RKO (cell line): ENCODE measurements at places on chromosomes 6 and 20.

DNA sequence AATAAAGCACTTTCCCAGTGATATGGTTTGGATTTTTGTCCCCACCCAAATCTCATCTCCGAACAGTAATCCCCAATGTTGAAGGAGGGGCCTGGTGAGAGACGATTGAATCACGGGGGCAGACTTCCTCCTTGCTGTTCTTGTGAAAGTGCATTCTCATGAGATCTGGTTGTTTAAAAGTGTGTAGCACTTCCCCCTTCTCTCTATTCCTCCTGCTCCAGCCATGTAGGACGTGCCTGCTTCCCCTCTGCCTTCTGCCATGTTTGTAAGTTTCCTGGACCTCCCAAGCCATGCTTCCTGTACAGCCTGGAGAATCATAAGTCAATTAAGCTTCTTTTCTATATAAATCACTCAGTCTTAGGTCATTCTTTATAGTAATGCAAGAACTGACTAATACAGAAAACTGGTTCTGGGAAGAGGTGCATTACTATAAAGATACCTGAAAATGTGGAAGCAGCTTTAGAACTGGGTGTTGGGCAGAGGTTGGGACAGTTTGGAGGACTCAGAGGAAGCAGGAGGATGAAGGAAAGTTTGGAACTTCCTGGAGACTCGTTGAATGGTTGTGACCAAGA lies 7.4 kb downstream of the EPM2A start:
- DNase-seq = no peak

DNA sequence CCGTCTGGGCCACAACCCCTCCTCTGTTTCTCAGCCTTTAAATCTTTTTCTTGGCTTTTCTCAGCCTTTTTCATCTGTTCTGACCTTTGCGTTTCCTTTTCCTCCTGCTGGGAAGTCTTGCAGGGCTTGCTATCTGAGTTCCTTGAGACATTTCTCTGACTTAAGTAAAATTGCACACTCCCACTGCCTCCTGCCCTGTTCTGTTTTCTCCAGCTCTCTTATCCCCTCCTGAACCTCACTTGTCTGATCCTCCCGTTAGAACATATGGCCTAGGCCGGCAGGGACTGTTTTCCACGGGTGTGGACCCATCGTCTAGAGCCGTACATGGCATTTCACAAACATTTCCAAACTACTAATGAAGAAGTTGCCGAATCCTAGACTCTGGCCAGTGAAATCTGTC lies 63.0 kb downstream of the ARID1B start:
- DNase-seq = no peak

DNA sequence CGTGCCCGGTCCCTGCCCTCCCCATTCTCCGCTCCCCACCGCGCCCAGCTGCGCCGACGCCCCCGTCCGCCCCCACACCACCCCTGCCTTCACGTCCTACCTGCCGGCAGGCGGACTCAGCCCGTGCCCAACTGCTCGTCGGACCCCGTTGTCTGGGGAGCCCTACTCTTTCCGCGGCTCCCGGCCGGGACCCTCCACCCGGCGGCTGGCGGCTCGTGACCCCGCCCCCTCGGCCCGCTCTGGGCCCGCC lies at the start of gene SERAC1:
Gene SERAC1, minus strand, starts transcription at position 223 of the 250 bp plus-strand sequence. CDS start 9,899 bp downstream, outside the sequence.
- DNase-seq = no peak

- DNase-seq = no peak
Observed at GRCh38 chr20:60069656-60070055, 111.4 kb downstream of the CDH26 start.

GRCh38 chr20:59030911-59031563 lies 1.1 kb downstream of the ATP5F1E start:
- peak; percentile 24 for DNase-seq

GRCh38 chr6:104527761-104528415 lies 331.8 kb downstream of the HACE1 start:
- no peak for DNase-seq

DNA sequence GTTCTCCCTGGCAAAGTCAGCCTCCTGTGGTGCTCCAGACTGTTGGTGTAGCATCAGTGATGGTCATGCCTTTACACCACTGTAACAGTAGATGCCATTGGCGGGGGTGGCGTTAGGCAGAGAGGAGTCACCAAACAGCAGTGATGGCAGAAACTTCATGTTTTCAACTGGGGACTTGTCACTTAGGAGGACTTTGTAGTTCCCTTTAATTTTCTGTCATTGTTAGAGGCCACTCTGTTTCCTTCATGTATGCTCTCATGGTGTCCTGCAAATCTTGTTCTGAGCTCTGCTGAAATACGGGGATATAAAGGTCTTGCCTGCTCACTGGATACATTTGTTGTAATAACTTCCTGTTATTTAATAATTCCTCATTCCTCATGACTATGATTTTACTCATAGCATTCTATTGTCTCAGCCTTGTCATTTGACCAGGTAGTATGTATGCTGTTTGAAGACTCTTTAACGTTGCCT lies 4.6 kb downstream of the MAP3K4 start:
- peak; percentile 51 for DNase-seq

GRCh38 chr20:36854348-36855240 lies 21.3 kb upstream of the TLDC2 start:
- DNase-seq = no peak

GRCh38 chr20:46108976-46109375 lies 9.1 kb upstream of the CD40 start:
- DNase-seq = no peak

GRCh38 chr6:89287351-89288028 lies 27.6 kb downstream of the GABRR2 start:
- DNase-seq = no peak

- no peak for DNase-seq
Observed at GRCh38 chr20:17869295-17869994, 99.1 kb downstream of the SNX5 start.

DNA sequence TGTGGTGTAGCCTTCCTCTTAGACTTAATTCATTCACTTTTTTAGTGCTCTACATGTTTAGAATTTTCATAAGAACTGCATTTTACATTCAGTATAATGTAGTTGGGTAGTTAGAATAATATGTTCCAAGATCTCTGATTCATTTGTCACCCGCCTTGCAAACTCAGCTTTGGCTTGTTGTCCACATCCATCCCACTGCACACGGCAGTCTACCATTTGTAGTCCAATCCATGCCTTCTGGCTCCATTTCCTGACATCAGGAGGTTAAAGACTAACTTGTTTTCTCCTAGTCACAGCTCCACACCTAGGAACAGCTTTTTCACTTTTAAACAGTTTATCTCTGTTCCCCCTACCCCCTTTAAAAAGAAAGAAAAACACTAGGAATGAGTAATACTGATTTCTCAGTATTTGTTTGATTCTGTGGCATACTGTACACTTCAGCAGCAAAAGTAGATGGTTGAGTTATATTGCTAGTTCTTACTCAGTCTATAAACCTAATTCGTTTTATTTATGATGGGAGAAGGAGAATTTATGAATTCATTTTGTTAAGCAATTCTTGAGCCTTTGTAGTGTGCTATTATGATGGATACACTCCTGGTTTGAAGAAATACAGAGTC lies 180.9 kb downstream of the ARID1B start:
- DNase-seq = no peak

DNA sequence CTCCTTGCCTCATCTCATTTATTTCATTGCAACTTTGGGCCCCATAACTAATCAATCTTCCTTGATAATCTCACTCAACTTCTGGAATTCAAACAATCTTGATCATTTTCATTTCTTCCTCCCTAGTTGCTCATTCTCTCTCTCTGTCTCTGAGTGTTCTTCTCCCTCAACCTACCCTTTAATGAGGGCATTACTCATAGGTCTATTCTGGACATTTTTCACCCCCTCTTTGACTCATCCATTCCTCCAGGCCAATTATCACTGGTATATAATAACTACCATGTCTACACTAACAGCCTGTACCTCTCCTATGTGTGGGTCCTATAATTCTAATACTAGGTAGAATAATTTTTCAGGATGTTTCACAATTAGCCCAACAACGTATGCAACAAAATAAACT lies 78.8 kb downstream of the COL21A1 start:
- DNase-seq = no peak

DNA sequence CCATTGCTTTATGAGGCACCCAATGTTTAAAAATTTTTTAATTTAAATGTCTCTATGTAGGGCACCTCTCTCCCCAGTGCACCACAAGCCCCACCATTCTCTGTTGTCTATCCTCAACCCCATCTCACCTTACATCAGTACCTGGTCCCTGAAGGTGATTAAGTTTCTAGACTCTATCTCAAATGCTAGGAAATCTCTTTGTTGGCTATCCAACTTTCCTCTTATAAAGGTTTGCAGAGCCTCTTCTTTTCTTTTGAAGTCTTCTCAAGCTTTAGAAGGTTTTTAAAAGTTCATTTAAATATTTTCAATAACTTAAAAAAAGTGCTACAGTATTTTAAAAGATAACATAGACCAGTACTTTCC lies 76.5 kb upstream of the TBC1D7 start:
- no peak for DNase-seq

- no peak for DNase-seq
Observed at GRCh38 chr6:41722969-41723529, 12.4 kb downstream of the TFEB start.

GRCh38 chr20:35700625-35701148 lies 1.5 kb downstream of the ROMO1 start:
- peak; percentile 46 for DNase-seq

DNA sequence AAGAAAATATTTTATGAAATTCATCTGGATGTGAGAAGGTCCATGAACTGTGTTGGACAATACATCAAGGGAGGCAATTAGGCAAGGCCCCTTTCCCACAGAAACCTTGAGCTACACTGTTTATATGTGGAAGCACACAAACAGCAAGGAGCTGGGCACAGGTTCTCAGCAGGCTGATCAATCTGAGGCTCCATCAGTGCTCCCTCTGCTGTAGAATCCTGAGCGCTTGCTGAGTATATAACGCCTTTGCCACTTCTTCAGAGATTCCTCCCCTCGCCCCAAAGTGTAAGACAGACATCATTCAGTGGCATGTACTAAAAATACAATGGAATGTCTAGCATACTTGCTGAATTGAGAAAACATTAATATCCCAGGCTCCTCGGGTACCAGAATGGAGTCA lies 146.9 kb downstream of the PRKN start:
- DNase-seq = no peak

DNA sequence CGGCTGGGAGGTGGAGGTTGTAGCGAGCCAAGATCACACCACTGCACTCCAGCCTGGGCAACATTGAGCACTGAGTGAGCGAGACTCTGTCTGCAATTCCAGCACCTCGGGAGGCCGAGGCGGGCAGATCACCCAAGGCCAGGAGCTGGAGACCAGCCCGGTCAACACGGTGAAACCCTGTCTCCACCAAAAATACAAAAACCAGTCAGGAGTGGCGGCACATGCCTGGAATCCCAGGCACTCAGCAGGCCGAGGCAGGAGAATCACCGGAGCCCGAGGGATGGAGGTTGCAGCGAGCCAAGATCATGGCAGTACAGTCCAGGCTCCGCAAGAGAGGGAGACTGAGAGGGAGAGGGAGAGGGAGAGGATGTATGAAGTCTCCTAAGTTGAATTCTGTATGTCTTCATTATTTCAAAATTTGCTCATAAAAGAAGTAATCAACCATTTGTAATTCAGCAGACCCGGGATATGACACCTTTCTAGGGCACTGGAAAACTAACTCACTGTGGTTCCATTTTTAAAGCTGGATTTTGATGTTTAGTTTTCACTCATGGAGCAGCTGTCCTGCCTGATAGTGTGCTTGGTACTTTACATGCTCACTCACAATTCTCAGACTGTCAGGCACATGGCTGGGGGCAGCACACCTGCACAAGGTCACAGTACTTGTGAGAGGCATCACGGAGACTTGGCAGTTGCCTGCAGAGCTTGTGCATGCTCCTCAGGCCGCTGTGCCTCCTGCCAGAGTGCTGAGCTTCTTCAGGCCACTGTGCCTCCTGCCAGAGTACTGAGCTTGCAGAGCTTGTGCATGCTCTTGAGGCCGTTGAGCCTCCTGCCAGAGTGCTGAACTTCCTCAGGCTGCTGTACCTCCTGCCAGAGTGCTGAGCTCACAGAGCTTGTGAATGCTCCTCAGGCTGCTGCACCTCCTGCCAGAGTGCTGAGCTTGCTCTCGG lies 106.2 kb downstream of the ERMARD start:
- no peak for DNase-seq

GRCh38 chr6:170125456-170126300 lies 165.2 kb downstream of the DLL1 start:
- DNase-seq = no peak

GRCh38 chr6:12238219-12238618 lies 51.9 kb upstream of the EDN1 start:
- no peak for DNase-seq

DNA sequence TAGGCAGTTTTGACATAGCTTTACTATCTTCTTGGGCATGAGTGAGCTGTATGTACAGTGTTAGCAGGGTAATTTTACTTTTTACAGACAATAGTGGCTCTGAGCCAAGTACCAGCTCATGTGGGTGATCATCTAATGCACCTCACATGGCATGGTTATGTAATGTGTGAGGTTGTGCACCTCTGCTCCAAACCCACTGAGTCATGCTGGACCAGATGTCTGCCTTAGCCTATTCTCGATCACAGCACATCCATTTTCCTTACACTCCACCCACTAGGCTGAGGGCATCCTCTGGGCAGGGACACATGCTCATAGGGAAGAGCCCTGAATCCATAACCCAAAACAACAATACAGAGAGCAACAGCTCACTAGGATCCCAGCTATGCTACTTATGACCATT lies 71.6 kb upstream of the FBXL4 start:
- peak; percentile 22 for DNase-seq

- DNase-seq = no peak
Observed at GRCh38 chr6:129510950-129511349, 199.0 kb downstream of the ARHGAP18 start.

DNA sequence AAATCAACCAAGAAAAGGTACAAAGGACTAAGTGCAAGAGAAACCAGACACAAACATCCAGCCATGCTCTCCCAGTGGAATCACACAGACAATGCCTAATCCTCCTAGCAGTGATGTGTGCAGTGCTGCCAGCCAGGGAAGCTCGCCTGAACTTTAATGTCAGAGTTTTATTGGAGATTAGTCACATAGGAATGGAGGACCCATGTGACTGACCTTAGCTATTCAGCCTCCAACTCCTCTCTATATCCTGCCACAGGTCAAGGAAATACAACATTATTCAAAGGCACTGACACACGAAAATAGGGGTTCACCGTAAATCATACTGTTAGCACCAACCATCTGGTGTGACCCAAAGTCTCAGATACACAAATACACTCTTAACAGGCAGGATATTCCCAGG lies 684.6 kb downstream of the DOK5 start:
- DNase-seq = peak; percentile 21
